Bronchial epithelial cell (primary cell): ENCODE measurements at places on chromosomes 7 and 10. TPM values are rescaled to one million over a fixed set of nuclear protein-coding genes. Genes with fewer than 3 reads are reported as not detected.

IQUB gene
- 0.13 TPM in 1 of 2 replicates, not detected in the other for total RNA-seq

CLIP2 gene
- total RNA-seq = 10.6 and 12.9 TPM in 2 replicates

WNT2 gene
- total RNA-seq = under 0.01 TPM in 1 of 2 replicates, not detected in the other

TMEM26 gene
- under 0.01 TPM in 1 of 2 replicates, not detected in the other for total RNA-seq

GIGYF1 gene
- total RNA-seq = 9.9 and 14.2 TPM in 2 replicates

GRCh38 chr7:73851410-73852338 lies 9.3 kb upstream of the TMEM270 start:
- peak; percentile 99 for DNase-seq

GRCh38 chr10:132387764-132388210 lies 9.2 kb upstream of the PWWP2B start:
- DNase-seq = no peak

DNA sequence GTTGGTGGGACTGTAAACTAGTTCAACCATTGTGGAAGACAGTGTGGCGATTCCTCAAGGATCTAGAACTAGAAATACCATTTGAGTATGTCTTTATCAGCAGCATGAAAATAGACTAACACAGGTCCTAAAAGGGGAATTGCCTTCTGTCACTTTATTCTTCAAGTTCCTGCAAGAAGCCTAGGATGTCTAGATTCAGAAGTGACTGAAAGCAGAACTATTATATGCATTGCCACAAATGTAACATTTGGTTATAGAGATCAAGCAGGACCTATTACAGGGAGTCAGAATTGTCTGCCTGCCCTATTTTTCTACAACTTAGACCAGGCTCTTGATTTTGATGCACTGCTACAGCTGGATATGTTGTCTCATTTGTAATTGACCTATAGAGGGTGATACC lies 364.7 kb downstream of the SORCS1 start:
- no peak for DNase-seq

- DNase-seq = no peak
Measured at GRCh38 chr10:53009961-53010907, 237.7 kb upstream of the MBL2 start.

DNA sequence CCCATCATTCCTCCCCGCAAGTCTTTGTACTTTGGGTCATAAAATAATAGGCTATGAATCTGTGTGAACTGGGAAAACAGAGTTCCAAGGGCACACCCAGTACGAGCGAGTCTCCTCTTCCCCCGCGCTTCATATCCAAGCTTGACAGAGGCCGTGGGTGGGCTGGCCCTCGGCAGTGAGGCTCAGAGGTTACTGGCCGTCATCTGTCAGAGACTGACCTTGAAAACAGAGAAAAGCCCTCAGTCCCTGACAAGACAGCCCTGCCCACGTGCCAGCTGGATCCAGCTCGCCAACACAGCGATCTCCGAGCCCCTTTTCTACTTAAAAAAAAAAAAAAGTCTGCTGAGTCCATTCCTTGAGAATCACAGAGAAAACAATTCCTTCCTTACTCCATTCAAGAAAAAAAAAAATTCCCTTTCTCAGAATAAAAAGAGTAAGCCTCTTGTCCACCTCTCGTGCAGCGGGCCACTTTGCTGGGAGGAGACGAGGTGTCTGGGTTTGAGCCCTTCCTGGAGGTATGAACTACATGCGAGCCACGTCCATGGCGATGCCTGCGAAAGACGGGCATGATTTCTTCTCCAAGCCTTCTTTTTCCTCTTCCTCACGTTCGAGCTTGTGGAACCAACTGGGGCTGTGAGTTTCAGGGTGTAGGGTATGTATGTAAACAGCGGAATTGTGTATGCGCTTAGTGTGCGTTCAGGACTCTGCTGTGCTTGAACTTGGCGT lies 744 bp upstream of the BICC1 start:
- no peak for DNase-seq

GRCh38 chr7:120168066-120168465 lies 104.9 kb upstream of the KCND2 start:
- DNase-seq = peak; percentile 40

GRCh38 chr7:36928311-36928710 lies 204.0 kb upstream of the AOAH start:
- DNase-seq = no peak

DNA sequence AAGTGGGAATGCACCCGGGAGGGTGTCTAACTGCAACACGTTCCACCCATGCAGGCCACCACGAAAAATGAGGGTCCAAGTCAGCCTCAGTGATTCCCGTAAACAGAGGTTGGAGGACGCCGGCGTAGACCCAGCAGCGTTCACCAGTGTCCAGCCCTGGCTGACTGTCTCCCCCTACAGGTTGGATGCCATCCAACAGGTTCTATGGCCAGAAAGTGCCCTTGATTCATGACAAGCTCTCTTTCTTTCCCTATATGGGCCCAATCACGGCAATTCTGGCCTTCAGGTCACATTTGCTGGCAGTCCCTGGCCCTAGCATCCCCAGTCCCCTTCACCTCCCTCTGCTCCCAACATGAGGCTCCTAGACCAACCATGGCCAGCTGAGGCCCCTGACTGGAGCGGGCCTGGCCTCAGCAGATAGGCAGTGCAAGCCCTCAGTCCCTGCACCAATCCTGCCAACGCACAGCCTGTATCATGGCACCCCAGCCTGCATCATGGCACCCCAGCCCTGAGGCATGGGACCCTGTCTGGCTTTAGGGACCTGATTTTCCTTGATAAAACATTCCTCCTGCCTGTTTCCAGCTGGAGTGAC lies 227.4 kb downstream of the GRID1 start:
- no peak for DNase-seq

DNA sequence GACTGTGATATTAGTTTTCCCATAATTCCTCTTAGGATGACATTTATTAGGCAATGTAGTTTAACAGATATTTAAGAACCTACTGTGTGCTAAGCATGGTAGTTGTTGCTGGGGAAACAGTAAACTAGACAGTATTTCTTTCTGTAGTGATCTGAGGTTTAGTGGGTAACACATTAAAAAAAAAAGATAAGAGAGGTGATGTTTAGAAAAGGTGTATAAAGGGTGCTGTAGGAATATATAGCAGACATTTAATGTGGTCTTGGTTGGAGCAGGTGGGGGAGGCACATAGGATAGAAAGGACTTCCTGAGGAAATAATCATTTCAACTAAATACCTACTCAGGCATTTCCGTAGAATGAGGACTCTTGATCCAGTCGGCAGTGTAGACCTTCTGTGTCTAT lies 11.9 kb downstream of the KIF11 start:
- no peak for DNase-seq
